Globus pallidus (tissue), 1 donor: ENCODE measurements at places on chromosomes 7 and 10.

DNA sequence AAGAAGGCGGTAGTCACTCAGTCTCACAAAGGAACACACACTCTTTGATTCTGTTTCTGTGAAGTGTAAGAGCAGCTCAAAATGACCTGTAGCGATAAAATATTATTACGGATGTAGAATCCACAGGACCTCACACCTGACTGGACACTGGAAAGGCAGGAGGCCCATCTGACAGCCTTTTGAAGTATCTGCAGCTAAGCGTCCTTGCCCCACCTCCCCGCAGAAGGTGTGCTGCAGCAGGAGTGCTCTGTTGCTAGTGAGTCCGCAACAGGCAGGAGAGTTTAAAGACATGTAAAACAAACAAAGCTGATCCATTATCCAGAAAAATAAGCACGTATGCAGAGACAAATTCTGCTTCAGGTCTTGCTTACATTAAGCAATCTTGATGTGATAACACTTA is 355.5 kb downstream of the GPR158 start:
- no peak for DNase-seq

- no peak for DNase-seq
Measured at GRCh38 chr7:7884855-7885254, 83.7 kb upstream of the GLCCI1 start.

GRCh38 chr10:17292375-17292774 is 64.3 kb downstream of the VIM start:
- no peak for DNase-seq

GRCh38 chr10:44395902-44396670 is 11.2 kb upstream of the CXCL12 start:
- no peak for DNase-seq

- peak; percentile 20 for DNase-seq
Measured at GRCh38 chr10:45592926-45593325, 79.6 kb downstream of the ZFAND4 start.

DNA sequence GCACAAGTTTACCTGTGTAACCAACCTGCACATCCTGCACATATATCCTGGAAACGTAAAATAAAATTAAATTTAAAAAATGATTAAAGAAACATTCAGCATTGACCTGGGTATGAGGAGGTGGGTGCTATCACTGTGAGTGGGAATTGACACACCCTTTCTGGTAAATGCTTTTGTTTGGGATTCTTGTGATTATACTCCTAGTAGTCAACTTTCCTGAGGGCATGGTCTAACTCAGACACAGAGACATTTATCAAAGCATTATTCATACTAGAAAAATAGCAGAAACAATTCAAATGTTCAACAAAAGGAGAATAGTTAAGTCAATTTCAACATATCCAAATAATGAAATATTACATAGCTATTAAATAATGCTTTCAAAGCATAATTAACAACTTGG is 44.2 kb downstream of the CNNM2 start:
- no peak for DNase-seq

- no peak for DNase-seq
Measured at GRCh38 chr7:157428554-157428945, 91.7 kb downstream of the DNAJB6 start.

GRCh38 chr10:116120688-116121455 is 152.1 kb downstream of the GFRA1 start:
- no peak for DNase-seq

- no peak for DNase-seq
Measured at GRCh38 chr10:133062085-133062484, 25.6 kb upstream of the ADGRA1 start.

DNA sequence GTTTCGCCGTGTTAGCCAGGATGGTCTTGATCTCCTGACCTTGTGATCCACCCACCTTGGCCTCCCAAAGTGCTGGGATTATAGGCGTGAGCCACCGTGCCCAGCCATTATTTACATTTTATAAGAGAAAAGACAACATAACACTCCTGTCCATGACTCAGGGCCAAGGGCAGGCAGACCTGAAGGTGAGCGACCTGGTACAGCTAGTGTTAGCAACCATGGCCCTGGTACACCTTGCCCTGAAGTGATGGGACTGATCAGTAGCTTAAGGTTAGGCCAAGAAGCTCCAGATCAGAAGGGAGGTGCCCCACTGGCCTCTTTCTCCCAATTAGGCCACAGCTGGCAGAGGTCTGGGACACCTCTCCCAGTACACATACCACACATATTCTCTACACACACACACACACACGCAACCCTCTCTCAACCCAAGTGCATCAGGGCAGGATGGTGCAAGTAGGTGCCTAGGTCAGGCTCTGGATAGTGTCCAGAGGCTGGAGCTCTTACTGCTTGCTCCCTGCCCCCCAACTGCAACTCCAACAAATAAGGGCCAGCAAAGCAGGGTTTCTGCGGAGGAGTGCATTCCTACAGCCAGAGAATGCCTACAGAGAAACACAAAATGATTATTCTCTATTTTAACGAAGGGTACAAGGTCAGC is 43.8 kb downstream of the DPCD start:
- no peak for DNase-seq

DNA sequence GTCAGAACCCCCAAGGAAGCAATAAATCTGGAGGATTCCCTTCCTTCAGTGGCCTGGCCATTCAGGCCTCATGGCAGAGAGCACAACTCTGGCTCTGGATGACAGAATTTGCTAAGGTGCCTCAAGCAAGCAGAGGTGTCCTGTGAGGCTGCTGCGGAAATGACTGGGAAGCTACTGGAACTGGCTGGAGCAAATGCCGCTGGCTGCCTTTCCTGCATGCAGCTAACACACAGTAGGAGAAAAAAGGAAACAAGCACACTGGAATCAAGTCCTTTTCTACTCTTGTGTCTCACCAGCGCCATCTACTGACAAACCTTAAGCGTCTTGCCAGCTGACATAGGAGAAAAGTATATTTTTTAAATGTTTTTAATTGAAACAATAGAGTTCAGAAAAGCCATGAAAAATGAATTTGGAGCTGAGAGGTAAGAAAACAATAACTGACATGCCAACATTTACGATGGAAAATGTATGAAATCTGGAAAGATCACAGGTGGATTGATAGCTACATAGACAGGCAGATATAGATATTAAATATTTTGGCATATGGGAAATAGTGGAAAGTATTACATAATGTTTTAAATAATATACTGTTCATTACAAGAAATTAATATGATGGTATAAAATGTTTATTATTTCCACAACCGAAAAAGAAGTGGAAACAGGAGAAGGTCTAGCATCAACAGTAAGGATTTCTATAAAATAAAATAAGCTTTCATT is 951.6 kb downstream of the ANKRD7 start:
- peak; percentile 56 for DNase-seq

DNA sequence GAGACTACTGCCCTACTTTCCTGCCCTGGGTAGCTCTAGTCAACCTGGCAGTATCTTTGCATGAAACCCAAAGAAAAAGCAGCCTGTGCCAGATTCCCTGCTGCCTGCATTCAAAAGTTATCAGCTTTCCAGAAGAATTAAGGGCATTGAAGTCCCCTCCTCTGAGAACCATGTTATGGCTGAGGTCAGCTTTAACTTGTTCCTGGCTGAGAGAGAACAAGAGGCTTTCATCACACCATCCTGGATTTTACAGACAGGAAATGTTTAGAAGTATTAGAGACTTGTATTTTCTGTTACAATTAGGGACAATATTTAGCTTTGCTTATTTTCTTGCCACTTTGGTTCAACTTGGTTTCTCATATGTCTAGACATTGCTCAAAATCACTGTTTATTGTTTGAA is 238.8 kb downstream of the ARL4A start:
- no peak for DNase-seq

DNA sequence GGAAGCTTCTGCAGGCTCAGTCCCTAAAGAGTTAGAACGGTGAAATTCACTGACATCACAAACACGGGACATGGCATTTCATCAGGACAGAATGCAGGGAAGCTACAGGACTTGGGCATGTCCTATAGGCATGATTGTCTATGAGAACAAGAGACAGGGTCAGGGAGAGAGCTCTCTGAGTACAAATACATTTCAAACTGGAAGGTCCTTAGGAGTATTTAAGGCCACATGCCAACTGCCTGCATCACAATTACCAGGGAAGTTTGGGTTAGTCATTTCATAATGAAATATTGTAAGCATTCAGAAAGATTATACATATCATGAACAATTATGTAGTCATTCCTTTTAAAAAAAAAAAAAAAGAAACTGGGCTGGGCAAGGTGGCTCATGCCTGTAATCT is 71.3 kb downstream of the CREB3L2 start:
- no peak for DNase-seq

- no peak for DNase-seq
Measured at GRCh38 chr7:151827620-151828019, 49.3 kb downstream of the PRKAG2 start.

GRCh38 chr7:34135924-34136323 is 230.6 kb downstream of the BMPER start:
- DNase-seq: no peak

DNA sequence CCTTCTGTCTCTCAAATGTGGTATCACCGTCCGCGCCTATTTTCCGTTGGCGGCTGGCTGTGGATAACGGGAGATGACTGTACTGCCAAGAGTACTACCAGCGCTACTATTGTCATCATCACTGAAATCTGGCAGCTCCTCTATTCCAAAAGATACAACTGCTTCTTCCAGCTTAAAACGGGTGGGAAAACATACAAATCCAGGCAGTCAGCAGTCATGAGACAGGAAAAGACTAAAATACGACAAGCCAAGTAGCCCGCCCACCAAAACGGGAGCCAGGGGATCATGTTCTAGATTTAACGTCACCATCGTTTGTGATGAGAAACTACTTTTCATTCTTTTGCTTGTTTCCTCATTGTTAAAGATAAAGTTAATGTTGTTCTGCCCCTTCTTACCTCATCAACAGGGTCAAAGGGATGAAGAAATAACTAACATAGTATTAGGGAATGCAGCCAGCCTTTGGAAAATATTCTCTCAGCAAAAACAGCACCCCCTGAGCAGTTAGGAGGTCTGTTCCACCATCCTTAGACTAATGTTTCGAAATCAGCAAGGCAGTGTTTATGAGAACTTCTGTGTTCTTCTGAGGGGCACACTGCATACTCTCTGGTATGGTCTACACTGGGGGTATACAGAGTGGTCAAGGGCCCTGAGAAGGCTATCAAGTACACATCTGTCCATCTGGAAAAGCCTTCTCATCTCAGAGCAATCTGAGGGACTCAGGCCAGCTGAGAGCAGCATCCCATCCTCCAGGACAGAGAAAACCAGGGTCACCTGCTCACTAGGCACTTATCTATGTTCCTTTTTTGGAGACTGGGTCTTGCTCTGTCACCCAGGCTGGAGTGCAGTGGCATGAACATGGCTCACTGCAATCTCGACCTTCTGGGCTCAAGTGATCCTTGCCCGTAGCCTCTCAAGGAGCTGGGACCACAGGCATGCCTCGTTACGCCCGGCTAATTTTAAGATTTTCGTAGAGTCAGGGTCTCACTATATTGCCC is 47.5 kb downstream of the GNA12 start:
- peak; percentile 26 for DNase-seq

DNA sequence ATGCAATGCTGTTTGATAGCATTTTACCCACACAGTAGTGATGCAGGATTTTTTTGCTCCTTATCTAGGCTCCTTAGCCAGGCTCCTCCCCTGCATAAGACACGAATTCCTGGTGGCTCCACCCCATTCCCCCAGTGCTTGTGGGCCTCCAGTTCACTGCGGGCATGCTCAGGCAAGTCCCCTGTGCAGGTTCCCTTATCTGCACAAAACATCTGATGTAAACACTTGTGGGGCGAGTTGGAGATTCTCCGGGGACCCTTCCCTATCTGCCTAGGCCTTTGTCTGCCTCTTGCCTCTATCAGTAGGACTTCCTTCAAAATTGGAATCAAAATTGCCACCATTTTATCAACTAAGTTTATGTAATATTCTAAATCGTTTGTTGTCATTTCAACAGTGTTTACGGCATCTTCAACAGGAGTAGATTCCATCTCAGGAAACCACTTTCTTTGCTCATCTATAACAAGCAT is 5.4 kb upstream of the STK17A start:
- DNase-seq: no peak

DNA sequence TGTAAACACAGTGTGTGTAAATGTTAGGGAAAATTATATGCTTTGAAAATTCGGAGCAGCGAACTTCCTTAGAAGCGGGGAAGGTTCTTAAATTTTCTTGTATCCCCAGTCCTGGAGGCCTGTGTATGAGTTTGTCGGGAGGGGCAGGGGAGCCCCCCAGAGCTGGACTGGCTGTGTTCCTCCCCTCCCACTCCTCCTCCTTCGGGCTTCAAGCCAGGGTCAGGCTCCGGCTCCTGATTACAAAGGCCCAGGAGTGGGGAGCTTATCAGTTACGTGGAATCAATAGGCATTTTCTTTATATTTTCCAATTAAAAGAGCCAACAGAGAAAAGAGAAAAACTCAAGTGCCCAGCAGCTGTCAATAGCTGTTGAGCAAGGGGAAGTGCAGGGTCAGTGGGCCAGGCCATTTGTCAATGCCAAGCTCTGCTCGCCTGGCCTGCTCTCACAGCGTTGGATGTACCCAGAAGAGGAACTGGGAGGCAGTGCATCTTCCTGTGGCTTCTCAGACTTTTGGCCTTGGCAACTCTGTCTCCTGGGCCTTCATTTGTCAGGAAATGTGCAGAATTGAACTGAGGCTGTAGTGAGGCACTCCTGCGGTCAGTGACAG is 156.9 kb upstream of the PCBD1 start:
- DNase-seq: peak; percentile 37

GRCh38 chr7:102080434-102081243 is 206.0 kb upstream of the SH2B2 start:
- DNase-seq: peak; percentile 67

- no peak for DNase-seq
Measured at GRCh38 chr7:102966465-102966864, 53.7 kb downstream of the LRRC17 start.

- no peak for DNase-seq
Measured at GRCh38 chr10:18545621-18546305, 105.6 kb downstream of the NSUN6 start.

DNA sequence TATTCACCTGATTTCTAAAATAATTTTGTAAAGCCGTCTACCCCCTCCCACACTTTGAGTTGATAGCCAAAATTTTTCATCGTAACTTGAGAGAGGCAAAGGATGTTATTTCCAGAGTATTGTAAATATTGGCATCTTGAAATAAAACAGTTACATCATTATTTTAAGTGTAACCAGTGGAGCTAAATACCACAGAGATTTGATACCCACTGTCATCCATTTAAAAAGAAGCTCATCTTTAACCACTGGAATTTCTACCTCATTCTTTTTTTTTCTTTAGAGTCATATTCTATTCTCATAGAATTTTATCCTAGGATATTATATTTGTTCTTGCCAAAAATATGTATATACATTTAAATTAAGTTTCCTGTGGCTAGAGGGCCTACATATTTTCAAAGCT is 48.6 kb downstream of the CAMK1D start:
- DNase-seq: no peak

- DNase-seq: no peak
Measured at GRCh38 chr7:55969391-55969790, 5.0 kb downstream of the NIPSNAP2 start.

GRCh38 chr10:26650406-26650805 is 47.1 kb upstream of the PDSS1 start:
- no peak for DNase-seq

DNA sequence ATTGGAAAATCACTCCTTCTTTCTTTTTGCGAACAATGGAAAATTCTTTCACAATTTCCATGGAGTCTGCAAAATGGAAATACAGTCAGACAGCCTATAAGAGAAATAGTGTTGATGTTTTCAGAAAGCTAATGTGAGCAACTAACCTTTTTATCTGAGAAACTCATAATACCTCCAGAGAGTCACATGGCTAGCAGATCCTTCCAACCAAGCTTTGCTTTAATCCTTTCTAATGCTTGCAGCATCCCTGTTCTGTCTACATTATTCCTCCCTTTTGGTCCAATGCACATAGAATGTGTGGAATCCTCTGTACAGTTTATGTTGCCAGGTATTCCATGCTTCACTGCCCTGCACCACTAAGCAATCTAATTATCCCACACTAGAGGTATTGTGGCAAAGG is 717.5 kb upstream of the LRRN3 start:
- DNase-seq: no peak
